Prostate gland (tissue), 2 donors: ENCODE measurements at places on chromosomes 3 and 15. TPM values are rescaled to one million over a fixed set of nuclear protein-coding genes. Genes with fewer than 3 reads are reported as not detected.

- H3K27me3 ChIP-seq: no peaks in the 10 kb centered on the region
- no peaks in the 10 kb centered on the region for H3K36me3 ChIP-seq
- H3K4me3 ChIP-seq: no peak overlapping the region
- DNase-seq: no peak
- H3K4me1 ChIP-seq: no peaks in the 10 kb centered on the region
Observed at GRCh38 chr3:65919826-65920225, 118.9 kb downstream of the MAGI1 start.

- no peaks in the 10 kb centered on the region for H3K27me3 ChIP-seq
- DNase-seq: no peak
- peaks cover 5% of the 10 kb centered on the region for H3K36me3 ChIP-seq
- H3K27ac ChIP-seq: no peak overlapping the region
Observed at GRCh38 chr3:38519651-38520050, 23.5 kb downstream of the EXOG start.

GRCh38 chr3:111152496-111152895 lies 80.9 kb downstream of the NECTIN3 start:
- H3K27ac ChIP-seq: no peak overlapping the region
- H3K27me3 ChIP-seq: no peaks in the 10 kb centered on the region
- no peak for DNase-seq
- no peak overlapping the region for H3K4me3 ChIP-seq
- no peaks in the 10 kb centered on the region for H3K36me3 ChIP-seq

- no peak for DNase-seq
- no peaks in the 10 kb centered on the region for H3K4me1 ChIP-seq
- H3K27me3 ChIP-seq: no peaks in the 10 kb centered on the region
- no peaks in the 10 kb centered on the region for H3K36me3 ChIP-seq
Observed at GRCh38 chr3:17749705-17750293, 7.4 kb upstream of the TBC1D5 start.

- H3K27me3 ChIP-seq: no peaks in the 10 kb centered on the region
- H3K4me1 ChIP-seq: no peaks in the 10 kb centered on the region
- no peak overlapping the region for H3K27ac ChIP-seq
- no peak overlapping the region for H3K4me3 ChIP-seq
Observed at GRCh38 chr15:59063042-59063441, 41.9 kb upstream of the CCNB2 start.

DNA sequence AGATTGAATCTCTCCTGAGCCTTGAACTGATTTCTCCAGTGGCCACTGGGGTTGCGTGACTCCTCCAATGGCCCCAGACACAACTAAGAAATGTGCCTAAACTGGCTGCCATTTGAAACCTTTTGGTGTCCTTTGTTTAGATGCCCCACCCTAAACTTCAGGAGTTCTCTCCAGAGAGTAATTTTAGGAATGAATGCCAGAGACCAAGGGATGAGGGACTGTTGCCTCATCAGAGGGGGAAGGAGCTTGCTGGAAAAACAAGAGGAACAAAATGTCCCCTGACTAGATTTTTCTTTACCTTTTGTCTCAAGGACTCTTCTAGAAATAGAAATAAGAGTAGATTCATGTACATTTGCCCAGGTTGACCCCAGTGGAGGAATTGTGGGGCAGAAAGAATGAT lies 8.1 kb upstream of the ADPRH start:
- no peak for DNase-seq
- no peaks in the 10 kb centered on the region for H3K27me3 ChIP-seq
- no peaks in the 10 kb centered on the region for H3K4me1 ChIP-seq
- H3K36me3 ChIP-seq: no peaks in the 10 kb centered on the region
- no peak overlapping the region for H3K4me3 ChIP-seq
- no peak overlapping the region for H3K27ac ChIP-seq

The KLHDC8B gene
- 77.4 TPM for total RNA-seq

DNA sequence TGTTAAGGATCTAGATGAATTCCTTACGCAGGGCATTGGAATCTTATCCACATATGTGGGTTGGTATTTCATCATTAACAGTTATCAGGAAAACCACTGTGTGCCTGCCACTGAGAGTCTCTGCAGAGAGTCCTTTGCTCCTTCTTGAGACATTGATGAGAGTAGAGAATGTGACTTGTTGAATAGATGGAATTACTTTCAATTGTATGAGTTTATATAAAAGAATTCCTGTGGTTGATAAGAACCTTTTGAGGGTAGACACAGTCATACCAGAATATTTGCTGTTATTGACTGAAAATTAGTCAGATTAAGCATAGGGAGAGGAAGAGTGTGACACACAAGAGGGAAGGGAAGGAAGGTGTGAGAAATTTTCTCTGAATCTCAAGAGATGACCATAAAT lies 30.8 kb downstream of the ARHGEF26 start:
- no peaks in the 10 kb centered on the region for H3K4me1 ChIP-seq
- no peak overlapping the region for H3K27ac ChIP-seq
- no peaks in the 10 kb centered on the region for H3K27me3 ChIP-seq
- no peaks in the 10 kb centered on the region for H3K36me3 ChIP-seq
- H3K4me3 ChIP-seq: no peak overlapping the region

The FBXW12 gene
- not detected for total RNA-seq

DNA sequence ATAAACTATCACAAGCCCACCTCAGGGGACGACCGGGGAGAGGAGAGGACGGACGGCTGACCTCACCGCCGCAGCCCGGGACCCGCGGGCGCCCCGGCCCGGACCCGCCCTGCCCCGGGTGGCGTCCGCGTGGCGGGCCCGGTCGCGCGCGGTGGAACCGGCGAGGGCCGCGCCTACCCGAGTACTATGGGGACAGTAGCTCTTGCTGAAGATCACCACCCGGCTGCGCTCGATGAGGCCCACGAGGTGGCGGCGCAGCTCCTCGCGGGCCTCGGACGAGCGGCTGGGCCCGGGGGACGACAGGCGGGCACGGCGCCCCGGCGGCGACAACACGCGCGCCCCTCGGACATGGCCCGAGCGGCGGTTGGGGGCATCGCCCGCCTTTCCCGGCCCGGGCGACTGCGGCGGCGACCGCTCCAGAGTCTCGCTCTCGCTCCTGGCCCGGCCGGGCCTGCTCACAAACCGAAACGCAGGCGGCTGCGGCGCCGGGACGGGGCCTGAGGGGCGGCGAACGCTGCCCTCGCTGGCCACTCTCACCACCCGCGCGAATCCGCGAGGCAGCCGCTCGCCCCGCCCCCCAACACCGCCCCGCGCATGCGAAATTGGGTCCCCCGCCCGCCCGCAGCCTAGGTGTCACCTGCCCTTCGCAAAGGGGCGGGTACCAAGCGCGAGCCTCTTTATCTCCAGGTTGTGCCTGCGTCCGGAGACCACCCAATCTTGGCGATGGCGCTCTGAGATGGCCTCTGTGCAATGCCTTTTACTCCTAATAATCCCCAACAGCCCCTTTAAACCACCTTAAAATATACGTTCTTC lies at the start of gene TXNRD3:
Gene TXNRD3, minus strand, starts transcription at position 554 of the 813 bp plus-strand sequence.
- H3K27me3 ChIP-seq: no peaks in the 10 kb centered on the region
- H3K36me3 ChIP-seq: no peaks in the 10 kb centered on the region
- no peaks in the 10 kb centered on the region for H3K4me1 ChIP-seq
- DNase-seq: peak; percentile 78
- peak within 1 kb of the TSS; percentile 71 for H3K27ac ChIP-seq
- H3K4me3 ChIP-seq: peak within 1 kb of the TSS; percentile 68
